ENCODE measurements at places on chromosomes 2 and 18. TPM values are rescaled to one million over a fixed set of nuclear protein-coding genes. Genes with fewer than 3 reads are reported as not detected.

GRCh38 chr18:49114556-49114955 is 163.8 kb upstream of the SMAD7 start:
- no peaks in the 10 kb centered on the region for H3K36me3 ChIP-seq
- no peak for DNase-seq
- no peak overlapping the region for H3K4me3 ChIP-seq
- H3K27me3 ChIP-seq, result no peaks in the 10 kb centered on the region

GRCh38 chr2:241354668-241355658 is 1.1 kb upstream of the FARP2 start:
- peak; percentile 91 for DNase-seq
- peaks cover 13% of the 10 kb centered on the region for H3K4me1 ChIP-seq
- H3K4me3 ChIP-seq, result peak overlapping the region; percentile 29
- no peaks in the 10 kb centered on the region for H3K27me3 ChIP-seq
- H3K36me3 ChIP-seq, result no peaks in the 10 kb centered on the region
- H3K27ac ChIP-seq, result no peak overlapping the region

- H3K4me3 ChIP-seq, result no peak overlapping the region
- H3K4me1 ChIP-seq, result no peaks in the 10 kb centered on the region
Measured at GRCh38 chr2:202105025-202105424, 32.0 kb downstream of the KIAA2012 start.

DNA sequence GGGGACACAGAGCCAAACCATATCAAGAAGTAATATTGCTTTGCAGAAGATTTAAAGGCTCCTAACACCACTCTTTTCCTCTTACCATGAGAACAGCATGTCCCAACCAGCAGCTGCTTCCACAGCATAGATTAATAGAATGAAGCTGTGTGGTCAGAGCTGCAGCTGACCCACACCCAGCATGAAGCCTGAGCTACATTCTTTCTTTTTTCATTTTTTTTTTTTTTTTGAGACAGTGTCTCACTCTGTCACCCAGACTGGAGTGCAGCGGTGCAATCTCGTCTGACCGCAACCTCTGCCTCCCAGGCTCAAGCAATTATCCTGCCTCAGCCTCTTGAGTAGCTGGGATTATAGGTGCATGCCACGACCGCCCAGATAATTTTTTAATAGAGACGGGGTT is 289.8 kb downstream of the RAD51AP2 start:
- H3K27ac ChIP-seq, result no peak overlapping the region
- DNase-seq, result no peak
- H3K4me1 ChIP-seq, result no peaks in the 10 kb centered on the region
- no peaks in the 10 kb centered on the region for H3K27me3 ChIP-seq
- no peak overlapping the region for H3K4me3 ChIP-seq

EGR4 gene
- not detected for total RNA-seq

CYP20A1 gene
- 51.0 TPM for total RNA-seq

Measured in ovary (tissue), 10 donors.